Occipital lobe (tissue), 3 donors: ENCODE measurements at places on chromosomes 13 and 19. TPM values are rescaled to one million over a fixed set of nuclear protein-coding genes. Genes with fewer than 3 reads are reported as not detected.

- no peak for DNase-seq
Observed at GRCh38 chr19:46764817-46765291, 18.6 kb upstream of the STRN4 start.

GRCh38 chr13:48993150-48993549 is 17.4 kb downstream of the FNDC3A start:
- no peak for DNase-seq

- DNase-seq = no peak
Observed at GRCh38 chr13:98295371-98295770, 118.3 kb upstream of the RNF113B start.

DNA sequence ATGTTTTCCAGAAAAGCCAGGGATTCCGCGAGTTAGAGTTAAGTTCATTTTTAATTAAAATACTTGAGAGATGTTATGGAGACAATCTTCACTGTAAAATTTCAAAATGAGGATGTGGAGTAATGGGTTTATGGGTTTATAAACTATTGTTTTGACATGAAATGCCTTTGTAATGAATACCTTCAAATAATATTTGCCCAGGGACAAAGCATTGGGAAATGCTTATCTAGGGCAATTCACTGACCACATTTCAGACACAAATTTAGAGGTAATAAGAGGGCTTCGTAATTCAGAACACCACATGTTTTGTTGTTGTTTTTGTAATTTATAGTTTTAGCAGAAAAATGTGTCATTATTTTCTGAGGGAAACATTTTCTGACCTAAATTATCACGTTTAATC is 241.1 kb upstream of the ATXN8OS start:
- no peak for DNase-seq

- DNase-seq = no peak
Observed at GRCh38 chr19:33293255-33294057, 8.9 kb downstream of the CEBPA start.

TMC4 gene
- not detected for total RNA-seq

- DNase-seq = no peak
Observed at GRCh38 chr13:72505376-72505775, 222.1 kb downstream of the MZT1 start.

DNA sequence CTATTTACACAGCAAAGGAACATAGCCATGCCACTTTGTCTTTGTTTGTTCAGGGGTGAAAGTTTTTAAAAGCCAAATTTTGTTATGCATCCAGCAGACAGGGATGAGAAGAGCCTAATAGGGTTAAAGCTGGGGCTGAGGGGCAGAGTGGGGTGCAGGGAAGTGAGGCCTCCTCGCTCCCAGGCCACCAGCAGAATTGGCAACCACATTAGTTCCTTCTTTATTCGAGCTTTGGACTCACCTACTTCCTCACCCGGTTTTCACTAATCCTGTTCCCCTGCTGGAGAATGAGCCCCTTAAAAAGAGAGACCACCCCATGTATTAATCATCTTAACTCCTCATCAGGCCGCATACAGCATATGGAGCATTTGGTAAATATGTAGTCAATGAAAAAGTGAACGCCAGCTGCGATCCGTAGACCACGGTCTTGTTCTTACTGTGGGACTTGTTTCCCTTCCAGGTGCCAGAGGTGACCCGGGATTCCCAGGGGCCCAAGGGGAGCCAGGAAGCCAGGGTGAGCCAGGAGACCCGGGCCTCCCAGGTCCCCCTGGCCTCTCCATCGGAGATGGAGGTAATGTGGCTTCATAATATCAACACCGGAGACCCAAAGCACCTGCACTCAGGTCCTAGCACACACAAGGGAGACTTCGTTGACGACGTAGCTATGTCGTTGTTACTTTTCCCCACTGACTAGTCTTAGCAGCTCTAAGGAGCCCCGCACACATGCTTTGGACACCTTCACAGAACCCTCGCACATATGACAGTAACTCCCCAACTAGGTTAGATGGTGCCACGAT is 112.1 kb downstream of the RAB20 start:
- DNase-seq = no peak

DNA sequence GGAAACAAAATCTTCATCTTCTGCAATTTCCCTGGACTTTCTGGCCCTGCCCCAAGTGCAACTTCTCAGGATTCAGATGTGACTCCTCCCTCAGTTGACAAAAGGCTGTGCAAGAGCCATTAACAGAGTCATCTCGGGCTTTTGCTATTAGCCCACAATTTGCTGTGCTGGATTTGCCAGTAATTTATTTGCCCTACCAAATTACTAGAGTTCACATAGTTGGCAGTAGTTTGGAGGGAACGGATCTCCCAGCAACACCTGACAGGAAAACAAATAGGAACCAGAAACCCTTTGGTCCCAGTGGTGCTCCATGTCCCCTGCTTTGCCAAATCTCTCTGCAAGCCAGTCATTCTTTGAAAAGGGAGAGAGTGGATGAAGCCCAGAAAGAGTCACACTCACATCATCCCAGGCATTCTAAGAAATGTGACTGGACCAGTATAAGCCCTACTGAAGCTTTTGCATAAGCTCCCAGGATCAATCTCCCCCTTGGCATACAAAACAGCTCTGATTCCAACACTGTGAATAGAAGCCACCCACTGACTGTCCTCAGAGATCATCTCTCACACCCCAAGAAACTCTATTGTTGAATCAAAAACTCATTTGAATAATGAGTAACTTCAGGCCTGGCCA is 350.1 kb upstream of the NBEA start:
- DNase-seq = peak; percentile 16

DNA sequence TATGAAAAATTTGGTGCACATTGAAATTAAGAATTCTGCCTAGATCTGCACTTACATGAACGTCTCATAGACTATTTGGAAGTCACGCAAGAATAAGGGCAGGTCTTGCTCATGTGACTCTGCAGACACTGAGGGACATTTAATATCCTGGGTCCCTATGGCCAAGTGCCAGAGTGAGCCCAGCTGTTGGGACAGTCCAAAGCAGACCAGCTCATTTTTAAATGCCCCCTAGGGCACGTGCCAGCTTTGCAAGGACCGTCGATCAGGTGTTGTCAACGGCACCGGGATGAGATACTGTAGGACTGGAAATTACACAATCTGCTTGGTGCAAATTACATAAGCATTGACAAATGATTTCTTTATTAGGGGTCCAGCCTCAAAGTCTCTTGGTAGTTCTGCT is 293.6 kb downstream of the TEX29 start:
- DNase-seq = no peak

VAV1 gene
- 2.5 TPM for total RNA-seq

DNA sequence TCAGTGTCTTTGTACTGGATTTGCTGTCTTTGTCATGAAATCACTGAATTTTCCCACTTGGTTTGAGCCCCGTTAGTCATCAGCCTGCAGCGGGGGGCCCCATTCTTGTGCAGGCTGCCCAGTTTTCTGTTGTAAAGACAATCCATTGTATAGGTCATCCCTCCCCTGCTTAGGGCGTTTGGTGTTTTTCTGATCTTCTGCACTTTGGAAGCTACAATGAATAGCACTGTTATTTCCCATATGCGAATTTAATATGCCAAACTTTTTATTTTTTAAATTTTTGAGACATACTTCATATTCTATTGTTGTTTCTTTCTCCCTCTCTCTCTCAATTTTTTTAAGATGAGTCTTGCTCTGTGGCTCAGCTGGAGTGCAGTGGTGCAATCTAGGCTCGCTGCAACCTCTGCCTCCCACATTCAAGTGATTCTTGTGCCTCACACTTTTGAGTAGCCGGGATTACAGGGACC is 9.0 kb downstream of the SLC27A1 start:
- no peak for DNase-seq

DNA sequence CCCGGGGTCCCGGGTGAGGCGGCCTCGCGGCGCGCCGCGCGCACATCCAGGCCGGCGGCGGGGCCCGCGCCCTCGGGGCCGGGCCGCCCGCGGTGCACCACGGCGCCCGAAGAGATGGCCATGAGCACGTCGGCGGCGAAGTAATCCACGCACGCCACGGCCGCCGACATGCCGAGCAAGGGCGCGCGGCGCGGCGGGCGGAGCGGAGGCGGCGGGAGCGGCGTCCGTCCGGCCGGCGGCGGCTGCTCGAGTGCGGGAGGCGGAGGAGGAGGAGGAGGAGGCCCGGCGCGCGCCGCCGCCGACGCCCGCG is at the start of gene KLF16:
Gene KLF16, minus strand, starts transcription at position 252 of the 310 bp plus-strand sequence. Its CDS starts 82 bp downstream, at position 170.
- DNase-seq = no peak

DNA sequence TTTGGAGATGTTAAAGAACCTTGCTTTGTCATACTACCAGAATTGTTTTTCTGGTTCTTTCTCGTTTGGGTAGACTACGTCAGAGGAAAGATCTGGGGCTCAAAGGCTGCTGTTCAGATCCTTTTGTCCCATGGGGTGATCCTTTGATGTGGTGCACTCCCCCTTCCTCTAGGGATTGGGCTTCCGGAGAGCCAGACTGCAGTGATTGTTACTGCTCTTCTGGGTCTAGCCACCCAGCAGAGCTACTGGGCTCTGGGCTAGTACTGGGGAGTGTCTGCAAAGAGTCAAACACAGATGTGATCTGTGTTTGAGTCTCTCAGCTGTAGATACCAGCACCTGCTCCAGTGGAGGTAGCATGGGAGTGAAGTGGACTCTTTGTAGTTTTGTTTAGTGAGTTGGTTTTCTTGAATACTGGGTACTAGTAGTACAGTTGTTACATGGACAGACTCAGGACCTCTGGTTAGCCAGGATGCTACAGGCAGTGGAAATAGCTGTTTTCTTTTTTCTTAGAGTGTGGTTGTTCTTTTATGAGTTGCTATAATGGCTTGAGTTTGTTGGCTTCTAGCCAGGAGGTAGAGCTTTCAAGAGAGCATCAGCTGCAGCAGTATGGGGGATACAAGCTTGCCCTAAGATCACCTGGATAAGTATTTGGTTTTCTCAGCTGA is 34.4 kb downstream of the DNAJC15 start:
- no peak for DNase-seq

- no peak for DNase-seq
Observed at GRCh38 chr19:43518051-43518450, 8.9 kb downstream of the ETHE1 start.

ZNF414 gene
- 1.6 TPM for total RNA-seq

ATXN8OS gene
- 2.2 TPM for total RNA-seq

TPTE2 gene
- total RNA-seq = 0.16 TPM

GRCh38 chr13:42355092-42355485 is 83.1 kb downstream of the AKAP11 start:
- DNase-seq = no peak

LRRC63 gene
- total RNA-seq = 2.0 TPM

MRPS31 gene
- total RNA-seq = 30.9 TPM

- no peak for DNase-seq
Observed at GRCh38 chr19:2338751-2339643, 10.5 kb downstream of the SPPL2B start.

SLITRK5 gene
- total RNA-seq = 48.2 TPM

- DNase-seq = no peak
Observed at GRCh38 chr19:35513628-35514281, at the start of gene DMKN. TSS of gene DMKN (minus strand) at chr19:35513649. CDS start at chr19:35513475, 174 bp downstream.

SOX1 gene
- 8.3 TPM for total RNA-seq
